Glutamatergic neuron (in vitro differentiated cells): ENCODE measurements at places on chromosomes 3 and 15.

- no peak for DNase-seq
Measured at GRCh38 chr3:89380016-89380415, 272.6 kb downstream of the EPHA3 start.

DNA sequence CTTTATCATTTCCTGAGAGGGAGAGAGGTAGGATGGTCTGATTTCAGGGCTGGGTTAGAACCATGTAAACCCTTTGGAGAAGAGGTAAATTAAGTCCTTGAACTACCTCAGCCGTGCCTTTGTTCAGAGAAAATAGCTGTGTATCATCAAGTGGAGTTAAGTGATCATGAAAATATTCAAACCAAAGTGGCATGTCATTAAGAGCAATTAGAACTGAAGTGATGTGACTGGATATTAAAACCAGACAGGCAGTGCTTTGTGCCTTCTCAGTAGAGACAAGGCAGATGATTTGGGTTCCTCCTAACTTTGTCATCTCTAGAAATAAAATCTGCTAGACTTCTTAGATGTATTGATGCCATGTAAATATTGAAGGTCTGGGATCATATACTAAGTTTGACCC, 171.5 kb downstream of the IL5RA start:
- DNase-seq, result no peak

DNA sequence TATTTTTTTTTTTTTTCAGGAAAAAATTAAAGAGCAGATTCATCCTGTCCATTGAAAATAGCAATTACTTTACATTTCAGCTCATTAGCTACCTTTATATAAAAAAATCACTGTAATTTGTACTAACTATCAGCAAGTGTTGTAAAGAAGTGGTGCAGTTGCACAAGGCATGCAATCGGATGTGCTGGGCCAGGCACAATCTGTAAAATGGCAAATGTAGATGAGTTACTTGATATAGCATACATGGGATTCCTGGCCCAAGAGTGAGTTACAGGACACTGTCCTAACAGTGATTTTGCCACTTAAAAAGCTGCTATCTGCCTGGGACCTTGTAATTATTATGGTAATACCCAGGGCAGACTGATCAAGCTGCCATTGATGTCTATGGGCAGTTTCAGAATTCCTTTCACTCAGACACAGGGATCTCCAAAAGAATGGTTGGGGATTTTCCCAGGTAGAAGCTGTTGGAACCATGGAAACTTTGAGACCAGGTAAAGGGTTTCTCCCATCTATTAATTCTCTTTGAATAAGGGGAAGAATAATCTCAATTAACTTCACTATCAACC, 182.2 kb upstream of the ICE2 start:
- DNase-seq, result no peak

DNA sequence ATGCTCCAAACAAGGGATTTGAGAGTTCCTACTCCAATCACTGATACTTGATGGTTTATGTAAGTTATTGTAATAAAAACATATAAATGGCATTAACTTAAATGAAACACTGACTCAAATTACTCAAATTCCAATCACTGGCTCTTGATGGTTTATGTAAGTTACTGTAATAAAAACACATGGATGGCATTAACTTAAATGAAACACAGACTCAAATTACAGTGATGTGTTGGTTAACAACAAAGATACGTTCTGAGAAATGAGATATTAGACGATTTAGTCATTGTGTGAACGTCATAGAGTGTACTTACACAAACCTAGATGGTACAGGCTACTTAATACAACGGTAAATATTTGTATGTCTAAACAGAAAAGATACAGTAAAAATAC, 6.6 kb downstream of the MOBP start:
- DNase-seq, result no peak

GRCh38 chr15:100714034-100714748, 111.8 kb downstream of the ASB7 start:
- DNase-seq, result no peak

GRCh38 chr15:95843241-95843910, 487.1 kb upstream of the NR2F2 start:
- DNase-seq, result no peak
